ENCODE measurements at places on chromosomes 3 and 15. TPM values are rescaled to one million over a fixed set of nuclear protein-coding genes. Genes with fewer than 3 reads are reported as not detected.

- peak; percentile 35 for DNase-seq
Observed at GRCh38 chr3:107599772-107600145, 77.0 kb downstream of the BBX start.

- no peak for DNase-seq
Observed at GRCh38 chr15:63994073-63994600, 52.1 kb downstream of the DAPK2 start.

GRCh38 chr15:63243776-63244175 lies 33.6 kb upstream of the APH1B start:
- DNase-seq = no peak

GRCh38 chr15:62994975-62995681 lies 47.4 kb upstream of the TPM1 start:
- peak; percentile 35 for DNase-seq

DNA sequence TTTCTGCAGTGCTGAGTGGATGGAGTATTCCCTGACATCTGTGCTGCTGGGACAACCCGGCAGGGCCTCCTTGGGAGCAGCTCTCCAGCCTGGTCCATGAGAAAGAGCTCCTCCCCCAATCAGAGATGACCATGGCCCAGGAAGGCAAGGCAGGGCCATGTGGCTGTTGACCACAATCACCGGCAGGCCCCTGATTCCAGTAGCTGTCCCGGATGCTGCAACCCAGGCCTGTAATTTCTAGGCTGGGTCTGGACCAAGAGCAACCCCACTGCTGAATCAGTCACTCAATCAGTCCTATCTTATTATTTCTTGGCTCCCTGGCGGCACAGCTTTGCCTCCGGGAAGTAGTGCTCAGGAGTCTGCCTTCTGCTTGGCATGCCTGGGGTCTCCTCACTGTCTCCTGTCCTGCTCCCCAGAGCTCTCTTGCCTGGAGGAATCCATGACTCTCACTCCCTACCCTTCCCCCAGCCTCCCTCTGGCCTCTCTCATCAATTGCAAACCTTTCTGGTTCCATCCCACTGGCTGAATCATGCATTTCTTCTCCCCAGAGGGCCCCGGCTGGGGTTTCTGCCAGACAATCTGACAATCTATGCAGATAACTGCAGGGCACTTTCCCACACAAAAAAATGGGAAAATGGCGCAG lies 32.6 kb upstream of the ITGA11 start:
- peak; percentile 27 for DNase-seq

- DNase-seq = no peak
Observed at GRCh38 chr3:182808041-182808770, 14.9 kb downstream of the ATP11B start.

GP9 gene
- total RNA-seq = 3.6 TPM

CHST2 gene
- 17.3 TPM for total RNA-seq

SLC12A6 gene
- 17.3 TPM for total RNA-seq

ENTPD3 gene
- total RNA-seq = 0.48 TPM

C2CD4A gene
- 0.72 TPM for total RNA-seq

All from umbilical cord (tissue), 2 donors.